ENCODE measurements at places on chromosomes 3 and 15.

DNA sequence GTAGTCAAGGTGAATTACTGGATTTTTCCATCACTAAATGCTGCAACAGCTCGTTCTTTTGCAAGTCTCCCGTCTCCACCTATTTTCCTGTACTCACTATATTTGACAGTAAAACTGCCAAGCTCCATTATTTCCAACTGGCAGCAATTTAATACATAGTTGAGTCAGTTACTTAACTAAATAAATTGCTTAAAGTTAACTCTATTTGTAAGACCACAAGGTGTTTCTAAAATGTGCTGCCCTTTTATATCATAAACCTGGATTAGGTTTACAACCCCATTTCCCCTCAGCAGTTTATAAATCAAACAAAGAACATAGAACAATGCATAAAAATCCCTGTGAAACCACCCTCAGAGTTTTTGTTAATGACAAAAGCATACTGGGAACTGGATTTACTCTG is 211.4 kb upstream of the DPH6 start:
- DNase-seq: no peak

DNA sequence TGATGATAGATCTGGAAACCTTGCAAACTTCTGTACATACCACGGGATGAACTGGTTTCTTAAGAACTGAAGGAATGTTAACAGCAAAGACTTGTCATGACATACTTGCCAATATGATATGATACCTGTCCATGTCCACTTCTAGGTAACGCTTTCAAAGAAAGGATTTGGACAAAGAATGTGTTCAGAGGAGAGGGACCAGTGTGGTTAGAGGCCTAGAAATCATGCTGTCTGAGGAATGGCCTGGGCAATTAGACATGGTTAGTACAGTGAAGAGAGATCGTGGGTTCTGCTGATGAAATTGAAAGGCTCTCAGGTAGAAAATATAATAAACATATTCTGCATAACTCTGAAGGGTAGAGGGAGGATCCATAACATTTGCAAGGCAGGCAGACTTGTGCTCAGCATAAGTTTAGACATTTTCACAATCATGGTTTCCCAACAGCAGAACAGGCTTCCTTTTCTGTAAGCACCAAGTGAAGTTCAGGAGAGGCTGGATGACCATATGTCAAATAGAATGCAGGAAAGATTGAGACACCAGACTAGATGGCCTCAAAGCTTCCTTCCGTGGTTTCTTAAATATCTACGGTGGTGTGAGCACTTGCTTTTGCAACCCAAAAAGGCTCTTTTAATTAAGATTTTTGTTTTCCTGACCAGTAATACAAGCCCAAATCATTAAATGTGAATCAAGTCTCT is 39.9 kb downstream of the TGFBR2 start:
- DNase-seq: no peak

GRCh38 chr3:32961189-32961715 is 9.8 kb downstream of the CCR4 start:
- no peak for DNase-seq

DNA sequence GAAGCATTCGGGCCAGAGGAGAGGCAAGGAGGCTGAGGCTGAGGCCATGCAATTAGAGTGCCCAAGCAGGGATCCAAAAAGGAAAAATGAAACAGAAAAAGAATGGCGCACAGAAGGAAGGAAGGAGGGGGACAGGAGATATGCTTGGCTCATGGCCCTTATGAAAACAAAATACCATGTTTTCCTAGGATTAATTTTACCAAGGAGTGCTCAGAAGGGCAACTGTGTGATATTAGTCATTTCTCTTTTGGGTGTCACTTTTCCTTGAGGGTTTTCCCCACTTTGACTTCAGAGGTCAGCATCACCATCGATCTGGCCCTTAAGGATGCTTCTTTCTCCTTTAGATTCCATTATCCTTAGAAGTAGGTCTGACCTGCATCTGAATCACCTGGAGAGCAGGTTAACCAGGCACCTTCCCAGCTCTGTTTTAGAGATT is 1.4 kb downstream of the PARP14 start:
- DNase-seq: no peak

DNA sequence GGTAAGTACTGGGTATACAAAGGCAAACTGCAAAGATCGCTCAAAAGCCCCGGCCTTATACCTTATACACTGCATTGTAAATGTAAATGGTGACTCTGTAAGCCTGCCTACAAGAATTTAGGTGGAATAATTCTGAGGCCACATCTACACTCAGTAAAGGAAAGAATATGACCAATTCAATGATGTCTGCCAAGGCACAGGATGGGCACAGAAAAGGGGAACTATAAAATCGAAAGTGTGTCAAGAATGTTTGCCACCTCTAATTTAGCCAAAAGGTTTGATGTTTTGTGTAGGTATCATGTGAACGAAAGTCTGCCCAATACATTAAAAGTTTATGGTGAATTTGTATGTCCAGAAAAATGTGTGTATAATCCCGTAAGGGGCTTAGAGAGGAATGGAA is 96.1 kb downstream of the FOXP1 start:
- no peak for DNase-seq

DNA sequence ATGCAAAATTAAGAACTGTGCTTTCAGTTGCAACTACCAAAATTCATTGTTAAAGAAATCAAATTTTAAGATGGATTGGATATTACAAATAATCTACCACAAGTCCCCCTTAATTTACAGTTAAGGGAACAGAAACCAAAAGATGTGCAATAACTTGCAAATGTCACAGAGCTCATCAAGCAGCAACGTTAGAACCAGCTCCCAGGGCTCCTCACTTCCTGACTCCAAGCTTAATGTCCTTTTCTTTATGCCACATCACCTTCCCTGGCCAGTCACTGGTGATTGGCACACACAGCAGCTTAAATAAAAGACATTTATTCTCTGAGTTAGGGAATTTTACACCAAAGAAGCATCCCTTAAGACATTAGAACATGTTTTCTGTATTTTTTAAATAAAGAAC is 159.7 kb downstream of the RSL24D1 start:
- no peak for DNase-seq

GRCh38 chr3:177193688-177194268 is 3.5 kb downstream of the TBL1XR1 start:
- DNase-seq: no peak

DNA sequence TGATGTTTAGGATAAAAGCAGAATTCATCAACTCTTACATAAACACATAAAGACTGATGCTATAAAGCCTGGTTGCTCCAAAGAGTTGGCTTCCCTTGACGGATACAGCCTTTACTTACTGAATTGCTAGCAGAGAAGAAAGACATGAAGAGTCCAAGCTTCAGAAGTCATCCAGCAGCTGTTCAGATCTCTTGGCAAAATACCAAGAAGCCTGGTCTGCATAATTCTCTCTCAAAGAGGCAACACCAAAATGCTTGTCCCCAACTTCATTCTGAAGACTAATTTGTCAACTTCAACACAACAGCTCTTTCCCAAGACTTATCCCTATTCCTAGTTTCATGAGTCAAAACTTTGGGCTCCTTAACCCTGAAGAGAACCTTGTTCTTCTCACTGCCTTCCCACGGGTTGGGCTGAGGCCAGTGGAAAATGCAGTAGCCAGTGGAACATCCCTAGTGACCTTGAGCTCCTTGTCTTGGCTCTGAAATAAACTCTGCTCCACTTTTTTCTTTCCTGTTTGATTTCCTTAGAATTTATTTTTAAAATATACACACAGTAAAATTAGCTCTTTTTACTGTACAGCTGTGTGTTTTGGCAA is 119.2 kb upstream of the THBS1 start:
- DNase-seq: no peak

GRCh38 chr15:91974321-91974720 is 120.8 kb downstream of the SLCO3A1 start:
- DNase-seq: no peak

- DNase-seq: no peak
Observed at GRCh38 chr3:21665444-21666100, 85.4 kb downstream of the ZNF385D start.

DNA sequence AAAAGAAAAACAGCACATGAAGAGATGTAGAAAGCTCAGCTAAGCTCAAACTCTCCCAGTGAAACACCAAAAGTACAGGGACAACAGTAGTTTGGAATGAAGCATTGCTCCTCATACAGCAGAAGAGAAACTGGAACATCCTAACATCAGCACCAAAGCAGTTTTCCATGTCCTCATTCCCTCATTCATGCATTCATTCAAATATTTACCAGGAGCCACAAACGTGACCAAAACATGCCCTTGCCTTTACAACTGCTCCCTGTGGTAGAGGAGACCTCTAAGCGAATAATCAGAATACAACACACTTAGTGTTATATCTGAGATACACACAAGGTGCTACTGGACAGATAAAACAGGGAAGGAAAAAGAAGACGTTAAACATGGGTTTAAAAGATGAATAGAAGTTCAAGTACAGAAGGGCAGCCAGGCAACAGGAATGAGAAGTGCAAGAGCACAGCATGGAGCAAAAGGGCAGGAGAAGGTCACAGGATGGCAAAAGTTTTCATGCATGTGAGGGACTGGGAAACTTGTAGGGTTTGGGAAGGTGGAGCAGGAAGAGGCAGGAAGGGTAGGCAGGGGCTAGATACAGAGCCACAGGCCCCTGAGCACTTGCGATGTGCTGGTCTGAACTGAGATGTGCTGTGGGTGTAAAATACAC is 58.5 kb upstream of the LMCD1 start:
- no peak for DNase-seq

DNA sequence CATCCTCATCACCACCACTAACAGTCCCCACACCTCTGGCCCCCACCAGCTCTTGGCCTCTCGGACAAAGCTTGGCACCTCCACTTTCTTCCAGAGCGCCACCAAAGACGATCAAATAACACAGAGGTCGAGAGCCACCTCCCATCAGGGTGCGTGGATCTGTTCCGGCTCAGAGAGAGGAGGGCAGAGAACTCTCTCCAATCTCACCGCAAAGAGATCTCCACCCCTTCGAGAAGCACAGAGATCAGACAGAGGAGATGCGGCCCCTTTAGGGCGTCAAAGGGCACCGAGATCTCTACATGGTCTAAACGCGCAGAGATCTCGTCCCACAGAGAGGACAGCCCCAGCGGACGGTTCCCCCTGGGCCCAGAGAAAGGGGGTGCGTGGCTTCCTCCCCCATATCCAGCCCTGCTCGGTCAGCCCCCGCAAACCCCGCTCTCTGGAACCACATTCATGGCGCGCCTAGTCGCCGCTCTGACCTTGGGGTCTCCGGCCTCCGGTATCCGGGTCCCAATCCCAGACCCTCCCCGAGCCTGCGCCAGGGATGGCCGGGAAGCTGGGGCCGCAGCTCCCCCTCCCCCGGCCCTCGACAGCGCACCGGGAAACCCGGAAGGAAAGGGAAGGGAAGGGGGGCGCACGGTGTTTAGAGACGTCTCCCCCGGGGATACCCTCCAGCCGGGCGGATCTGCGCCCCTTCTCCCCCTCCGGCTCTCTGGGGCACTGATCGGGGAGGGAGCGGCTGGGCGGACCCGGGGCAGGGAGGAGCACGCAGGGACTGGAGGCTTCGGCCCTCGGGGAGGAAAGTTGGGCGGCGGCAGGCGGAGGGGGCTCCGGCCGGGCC is 608 bp downstream of the SCN5A start:
- DNase-seq: no peak

DNA sequence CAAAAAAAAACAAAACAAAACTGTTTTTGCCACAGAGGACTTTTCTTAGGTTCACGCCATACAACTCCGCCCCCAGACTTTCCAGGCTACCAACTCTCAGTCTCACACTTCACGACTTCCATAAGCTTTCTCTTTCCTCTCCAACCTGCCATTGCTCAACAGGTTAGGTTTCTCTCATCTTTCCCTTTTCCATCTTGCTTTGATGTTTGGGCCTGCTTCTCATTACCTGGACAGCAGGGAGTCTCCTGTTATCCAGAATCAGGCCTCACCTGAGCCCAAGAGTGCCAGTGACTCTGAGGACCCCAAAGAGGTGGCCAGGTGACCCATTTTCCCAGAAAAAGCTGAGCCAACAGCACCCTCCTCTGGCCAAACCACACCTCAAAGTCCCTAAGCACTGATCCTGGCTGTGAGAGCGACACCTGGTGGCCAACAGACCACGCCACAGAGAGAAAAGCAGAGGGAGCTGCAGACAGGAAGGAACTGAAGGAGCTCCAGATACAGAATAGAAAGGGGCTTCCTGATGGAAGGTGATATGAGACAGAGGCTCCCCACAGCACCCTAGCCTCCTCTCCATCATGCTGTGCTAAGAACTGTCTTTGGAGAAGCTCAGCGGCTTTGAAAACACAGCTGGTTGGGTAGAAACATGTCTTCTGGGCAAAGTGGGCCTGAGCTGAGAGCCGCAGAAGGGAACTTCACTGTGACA is 4.0 kb downstream of the CCDC51 start:
- DNase-seq: peak; percentile 74

GRCh38 chr15:31344823-31345605 is 18.4 kb downstream of the KLF13 start:
- no peak for DNase-seq

- DNase-seq: no peak
Observed at GRCh38 chr15:84611631-84612030, 10.8 kb downstream of the ZSCAN2 start.

GRCh38 chr15:40217166-40217824 is 21.6 kb upstream of the PAK6 start:
- DNase-seq: no peak

DNA sequence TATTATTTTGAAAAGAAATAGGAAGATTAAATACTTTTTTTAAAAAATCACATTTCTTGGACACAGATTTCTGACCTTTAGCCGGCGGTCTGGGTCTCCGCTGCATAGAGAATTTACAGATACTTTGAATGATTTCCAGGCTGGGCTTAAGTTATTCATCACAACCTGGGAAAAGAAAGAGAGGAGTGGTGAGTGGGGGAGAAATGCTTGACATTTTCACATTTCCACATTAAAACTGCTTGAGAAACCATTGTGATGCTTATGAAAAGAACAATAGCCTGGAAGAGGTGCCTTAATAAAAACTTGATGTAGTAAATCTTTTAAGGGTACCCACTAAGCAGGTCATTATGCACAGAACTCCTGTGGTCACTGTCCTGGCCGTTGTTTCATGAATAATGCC is 166.8 kb upstream of the MRPL3 start:
- DNase-seq: no peak

DNA sequence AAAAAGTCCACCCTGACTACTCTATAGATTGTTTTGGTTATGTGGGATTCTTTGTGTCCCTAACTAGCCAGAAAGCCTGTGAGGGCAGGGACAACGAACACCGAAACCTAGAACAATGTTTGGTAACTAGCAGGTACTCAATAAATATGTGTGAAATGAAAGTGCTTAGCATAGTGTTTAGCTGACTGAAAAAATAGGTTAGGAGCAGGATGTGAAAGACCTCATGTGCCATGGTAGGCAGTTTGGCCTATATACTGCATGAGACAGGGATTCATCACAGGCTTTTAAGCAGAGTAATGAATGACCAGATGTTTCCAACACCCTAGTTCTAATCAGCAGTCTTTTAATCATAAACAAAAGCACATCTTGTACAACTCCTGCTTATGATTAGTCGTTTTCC is 64.2 kb downstream of the MYO5A start:
- DNase-seq: no peak

- no peak for DNase-seq
Observed at GRCh38 chr3:50299929-50300680, 900 bp upstream of the HYAL3 start.

DNA sequence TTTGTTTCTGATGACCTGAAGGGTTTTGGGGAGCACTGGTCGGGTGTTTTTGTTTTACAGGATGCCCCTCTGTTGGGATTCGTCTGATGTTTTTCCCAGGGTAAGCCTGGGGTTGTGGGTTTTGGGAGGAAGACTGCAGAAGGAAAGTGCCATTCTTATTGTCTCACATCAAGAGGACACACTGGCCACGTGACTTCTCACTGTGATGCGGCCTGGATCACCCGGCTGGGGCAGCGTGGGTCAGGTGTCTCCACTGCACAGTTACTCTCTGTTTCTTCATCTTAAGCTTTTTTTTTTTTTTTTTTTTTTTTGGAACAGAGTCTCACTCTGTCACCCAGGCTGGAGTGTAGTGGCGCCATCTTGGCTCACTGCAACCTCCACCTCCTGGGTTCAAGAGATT is 120.5 kb downstream of the TMEM266 start:
- no peak for DNase-seq
